ENCODE measurements at places on chromosomes 3 and 15.
A peak's percentile ranks its signal among the peaks of the same experiment; 100 is the strongest.

GRCh38 chr15:38611228-38611627, 46.6 kb upstream of the RASGRP1 start:
- no peak overlapping the region for H3K4me3 ChIP-seq
- H3K27me3 ChIP-seq = no peaks in the 10 kb centered on the region
- no peak overlapping the region for H3K27ac ChIP-seq
- no peaks in the 10 kb centered on the region for H3K36me3 ChIP-seq
- no peaks in the 10 kb centered on the region for H3K4me1 ChIP-seq

DNA sequence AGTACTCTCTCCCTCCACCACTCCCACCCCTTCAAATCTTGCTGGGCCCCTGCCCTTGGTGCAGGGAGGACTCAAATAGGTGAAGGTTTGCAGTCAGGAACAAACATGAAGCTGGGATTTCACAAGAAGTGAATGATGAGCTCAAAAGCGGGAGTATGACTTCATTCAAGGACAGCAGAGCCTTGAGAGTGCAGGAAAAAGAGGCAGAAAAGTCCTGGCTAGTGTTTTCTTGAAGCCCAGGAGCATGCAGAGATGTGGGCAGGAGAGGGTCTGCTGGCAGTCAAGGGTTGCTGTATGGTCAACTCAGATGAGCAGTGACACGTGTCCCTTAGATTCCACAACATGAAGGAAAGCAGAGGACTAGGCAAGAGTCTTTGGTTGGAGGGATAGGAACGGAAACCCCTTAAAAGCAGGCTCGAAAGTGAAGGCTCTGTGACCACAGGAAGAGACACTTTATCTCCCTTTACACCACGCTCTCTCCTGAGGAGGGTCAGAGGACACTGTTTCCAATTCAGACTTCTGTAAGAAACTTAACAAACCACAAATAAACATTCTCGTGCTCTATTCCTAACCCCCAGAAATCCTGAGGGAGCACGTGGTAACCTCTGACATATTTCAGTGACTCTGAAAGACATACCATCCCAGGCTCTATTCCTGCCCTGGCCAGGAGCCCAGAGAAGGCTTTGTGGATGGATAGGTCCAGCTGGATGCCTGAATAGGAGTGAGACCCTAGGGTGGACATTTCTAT, 168.0 kb upstream of the NDN start:
- no peak overlapping the region for H3K4me3 ChIP-seq
- no peak for DNase-seq
- H3K4me1 ChIP-seq = no peaks in the 10 kb centered on the region
- no peak overlapping the region for H3K27ac ChIP-seq

- no peak for DNase-seq
- peaks cover 46% of the 10 kb centered on the region for H3K4me1 ChIP-seq
- no peaks in the 10 kb centered on the region for H3K27me3 ChIP-seq
- H3K4me3 ChIP-seq = no peak overlapping the region
Observed at GRCh38 chr3:152447511-152447910, 178.8 kb downstream of the MBNL1 start.

- H3K27ac ChIP-seq = no peak overlapping the region
- no peaks in the 10 kb centered on the region for H3K27me3 ChIP-seq
- no peaks in the 10 kb centered on the region for H3K36me3 ChIP-seq
- no peak for DNase-seq
- H3K4me1 ChIP-seq = no peaks in the 10 kb centered on the region
Observed at GRCh38 chr15:88930579-88930978, 17.4 kb upstream of the MFGE8 start.

- H3K27me3 ChIP-seq = no peaks in the 10 kb centered on the region
- DNase-seq = no peak
- no peaks in the 10 kb centered on the region for H3K4me1 ChIP-seq
- H3K36me3 ChIP-seq = no peaks in the 10 kb centered on the region
- no peak overlapping the region for H3K27ac ChIP-seq
Observed at GRCh38 chr3:23051240-23052140, 151.6 kb upstream of the UBE2E2 start.

DNA sequence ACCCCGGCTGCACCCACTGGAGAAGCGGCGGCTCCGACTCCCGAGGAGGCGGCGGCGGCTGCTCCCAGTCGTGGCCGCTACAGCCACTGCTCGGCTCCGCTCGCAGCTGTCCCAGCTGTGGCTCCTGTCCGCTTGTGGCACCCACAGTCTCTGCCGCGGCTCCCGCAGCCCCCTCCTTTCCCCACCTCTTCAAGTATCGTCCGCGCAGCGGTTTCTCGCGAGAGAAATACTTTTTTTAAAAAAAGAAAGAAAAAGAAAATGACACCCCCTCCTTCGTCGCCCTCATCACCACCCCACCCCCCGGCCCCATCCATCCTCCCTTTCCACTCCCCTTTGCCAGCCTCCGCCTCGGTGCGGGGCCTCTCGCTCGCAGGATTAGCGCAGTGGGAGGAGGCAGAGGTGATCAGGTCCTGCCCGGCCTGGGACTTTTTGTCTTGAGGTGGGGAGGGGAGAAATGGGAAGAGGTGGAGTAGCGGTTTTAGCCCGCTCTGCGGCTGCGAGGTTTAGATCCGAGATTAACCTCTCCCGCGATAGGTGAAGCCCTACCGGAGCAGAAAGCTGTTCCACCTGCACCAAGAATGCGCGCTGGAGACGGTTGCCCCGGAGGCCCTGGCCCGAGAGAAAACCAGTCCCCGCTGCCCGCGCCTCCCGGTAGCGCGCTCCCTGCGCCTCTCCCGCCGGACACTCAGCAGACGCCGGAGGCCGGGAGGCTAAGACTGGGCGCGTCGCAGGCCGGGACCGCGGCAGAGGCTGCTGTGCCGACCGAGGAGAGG, at the start of gene FBN1:
TSS of gene FBN1 (minus strand) at position 152 of the 773 bp plus-strand sequence. CDS start 940 bp downstream, outside the sequence.
- peak; percentile 32 for DNase-seq
- H3K27me3 ChIP-seq = peaks cover 31% of the 10 kb centered on the region
- H3K27ac ChIP-seq = peak within 1 kb of the TSS; percentile 85
- H3K4me1 ChIP-seq = peaks cover 19% of the 10 kb centered on the region
- no peaks in the 10 kb centered on the region for H3K36me3 ChIP-seq

DNA sequence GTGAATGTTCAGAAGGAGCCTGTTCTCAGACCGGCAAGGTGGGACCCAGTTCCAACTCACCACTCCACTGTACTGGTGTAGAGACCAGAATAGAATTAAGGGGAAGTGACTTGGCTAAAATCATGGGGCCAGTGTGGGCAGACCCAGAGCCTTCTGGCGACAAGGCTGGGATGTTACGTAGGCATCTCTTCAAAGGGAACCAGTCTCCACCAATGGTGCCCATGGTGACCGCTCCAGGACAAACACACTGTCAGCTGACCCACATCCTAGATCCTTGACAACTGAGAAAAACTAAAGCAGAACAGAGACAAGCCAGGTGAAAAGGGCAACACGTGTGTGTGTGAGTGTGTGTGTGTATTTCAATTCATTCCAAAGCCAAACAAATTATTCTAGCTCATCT, 321.7 kb upstream of the FRG2C start:
- H3K27me3 ChIP-seq = no peaks in the 10 kb centered on the region
- H3K36me3 ChIP-seq = no peaks in the 10 kb centered on the region
- H3K4me3 ChIP-seq = no peak overlapping the region

GRCh38 chr3:151383956-151384355, 597 bp downstream of the P2RY12 start:
- DNase-seq = no peak
- H3K4me1 ChIP-seq = peaks cover 29% of the 10 kb centered on the region
- H3K27me3 ChIP-seq = no peaks in the 10 kb centered on the region
- H3K27ac ChIP-seq = peak overlapping the region; percentile 57
- peak overlapping the region; percentile 5 for H3K4me3 ChIP-seq

- peaks cover 3% of the 10 kb centered on the region for H3K4me1 ChIP-seq
- DNase-seq = no peak
- H3K27me3 ChIP-seq = peaks cover 68% of the 10 kb centered on the region
- no peaks in the 10 kb centered on the region for H3K36me3 ChIP-seq
Observed at GRCh38 chr3:129975705-129976048, 1.2 kb downstream of the TRH start.

GRCh38 chr3:14222900-14223594, 44.4 kb downstream of the LSM3 start:
- no peaks in the 10 kb centered on the region for H3K27me3 ChIP-seq
- no peaks in the 10 kb centered on the region for H3K36me3 ChIP-seq
- peaks cover 14% of the 10 kb centered on the region for H3K4me1 ChIP-seq
- no peak overlapping the region for H3K27ac ChIP-seq
- no peak for DNase-seq
